Stimulated activated CD4-positive, alpha-beta T cell treated with anti-CD3 and anti-CD28 coated beads, TNF-alpha, amount 100 ng/mL, for 24 hours (primary cell): ENCODE measurements at places on chromosomes 5 and 9.
A peak's percentile ranks its signal among the peaks of the same experiment; 100 is the strongest.

DNA sequence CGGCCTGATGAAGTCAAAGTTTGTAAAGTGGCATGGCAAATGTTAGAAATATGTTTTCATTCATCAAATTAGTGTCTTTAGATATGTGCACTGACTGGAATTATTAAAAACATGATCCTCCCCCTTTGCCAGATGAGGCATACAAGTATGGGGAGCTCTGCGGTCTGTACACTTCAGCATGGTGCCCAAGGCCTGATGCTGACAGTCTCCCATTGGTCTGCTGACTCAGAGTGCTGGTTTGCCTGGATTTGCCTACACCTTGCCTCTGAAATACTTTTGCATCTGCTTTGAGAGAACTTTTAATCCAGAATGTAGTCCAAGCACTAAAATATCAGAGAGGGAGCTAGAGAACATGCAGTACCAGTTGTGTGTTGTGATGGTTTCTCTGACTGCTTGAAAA, 354.3 kb upstream of the ACTBL2 start:
- no peak for DNase-seq

DNA sequence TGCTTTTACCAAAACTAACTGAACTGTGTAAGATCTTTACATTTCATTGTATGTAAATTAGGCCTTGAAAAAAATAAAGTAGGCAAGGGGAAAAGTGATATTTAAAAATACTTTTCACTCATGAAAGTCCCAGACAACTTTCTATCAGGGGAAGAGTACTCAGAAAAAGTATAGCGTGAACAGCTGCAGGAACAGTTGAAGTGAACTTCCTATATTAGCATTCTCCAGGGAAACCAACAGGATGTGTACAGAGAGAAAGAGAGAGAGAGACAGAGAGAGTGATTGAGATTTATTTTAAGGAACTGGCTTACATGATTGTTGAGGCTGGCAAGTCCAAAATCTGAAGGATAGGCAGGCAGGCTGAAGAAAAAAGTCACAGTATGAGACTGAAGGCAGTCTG, 42.0 kb downstream of the ERMP1 start:
- no peak for DNase-seq

GRCh38 chr5:53095931-53096525, 13.5 kb downstream of the MOCS2 start:
- peak; percentile 69 for DNase-seq

DNA sequence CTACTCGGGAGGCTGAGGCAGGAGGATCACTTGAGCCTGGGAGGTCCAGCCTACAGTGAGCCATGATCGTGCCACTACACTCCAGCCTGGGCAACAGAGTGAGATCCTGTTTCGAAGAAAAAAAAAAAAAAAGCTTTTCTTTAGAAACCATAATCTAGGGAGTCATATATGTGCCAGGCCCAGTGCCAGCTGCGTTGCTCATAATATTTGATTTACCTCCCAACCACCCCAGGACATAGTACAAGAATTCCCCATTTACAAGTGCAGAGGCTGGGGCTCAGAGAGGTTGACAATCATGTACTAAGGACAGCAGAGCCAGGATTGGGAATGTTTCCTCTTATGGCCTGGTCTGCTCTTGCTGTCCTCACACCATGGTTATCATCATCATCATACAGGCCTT, 25.1 kb upstream of the TRIM14 start:
- no peak for DNase-seq

DNA sequence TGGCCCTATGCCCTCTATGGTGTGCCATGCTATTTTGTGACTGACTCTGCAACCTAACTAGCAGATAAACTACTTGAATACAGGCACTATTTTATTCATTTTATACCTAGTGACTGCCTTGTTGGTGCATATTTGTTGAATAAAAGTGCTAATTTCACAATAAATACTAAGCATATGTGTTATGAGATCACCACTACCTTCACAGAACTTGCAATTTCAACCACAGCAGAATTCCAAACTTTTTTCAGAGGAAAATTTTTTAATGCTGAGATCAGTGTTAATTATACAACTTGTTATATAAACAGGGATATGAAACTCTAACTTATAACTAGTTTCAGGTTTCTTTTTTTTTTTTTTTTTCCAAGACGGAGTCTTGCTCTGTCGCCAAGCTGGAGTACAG, 94.8 kb downstream of the NR3C1 start:
- no peak for DNase-seq
